HT-29 (cell line): ENCODE measurements at places on chromosomes 12 and 14. TPM values are rescaled to one million over a fixed set of nuclear protein-coding genes. Genes with fewer than 3 reads are reported as not detected.

DNA sequence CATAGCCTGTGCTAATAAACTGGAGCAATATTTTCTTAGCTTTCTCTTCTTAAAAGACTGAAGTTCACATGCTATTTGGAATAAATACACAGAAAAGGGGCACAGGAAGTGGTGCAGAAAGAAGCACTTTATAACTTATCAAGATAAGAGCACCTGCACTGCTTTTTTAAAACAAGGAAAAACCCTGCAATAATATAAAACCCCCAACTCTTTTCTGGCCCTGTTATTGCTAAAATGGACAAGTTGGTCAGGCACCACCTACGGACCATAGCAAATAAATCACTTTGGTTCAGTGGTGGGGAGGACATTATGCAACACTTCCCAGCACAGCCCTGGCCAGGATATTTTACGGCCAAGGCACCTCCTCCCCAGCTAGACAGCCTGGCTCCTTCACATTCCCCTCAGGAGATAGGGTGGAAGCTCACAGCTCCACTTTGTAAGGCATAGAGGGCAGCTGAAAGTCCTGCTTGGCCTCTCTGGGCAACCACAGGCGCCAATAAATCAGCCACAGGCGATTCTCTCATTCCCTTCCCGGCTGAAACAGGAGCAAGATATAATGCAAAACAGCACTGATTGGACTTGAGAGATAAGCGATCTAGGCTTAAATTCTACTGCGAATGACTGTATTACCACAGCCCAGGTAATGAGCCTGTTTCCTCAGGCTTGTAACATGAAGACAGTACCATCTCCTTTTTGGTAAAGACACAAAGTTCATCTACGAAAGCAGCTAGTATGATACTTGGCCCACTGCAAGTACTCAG lies 2.0 kb downstream of the ZBTB25 start:
- DNase-seq, result peak; percentile 60

GRCh38 chr12:49873361-49873934 lies 30.3 kb downstream of the FAIM2 start:
- no peak for DNase-seq

DNA sequence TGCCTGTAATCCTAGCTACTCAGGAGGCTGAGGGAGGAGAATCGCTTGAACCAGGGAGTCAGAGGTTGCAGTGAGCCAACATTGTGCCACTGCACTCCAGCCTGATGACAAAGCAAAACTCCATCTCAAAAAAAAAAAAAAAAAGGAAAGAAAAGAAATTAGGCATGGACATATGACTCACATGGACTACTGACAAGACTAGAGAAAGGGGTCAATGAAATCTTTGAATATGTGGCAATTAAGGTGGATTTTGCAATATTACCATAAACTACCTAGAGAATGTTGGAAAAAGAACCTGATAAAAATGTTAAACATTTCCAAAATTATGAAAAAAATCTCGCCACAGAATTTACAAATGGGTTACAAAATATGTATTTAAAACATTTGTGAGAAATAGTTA lies 873.6 kb downstream of the C12orf50 start:
- no peak for DNase-seq

MIP gene
- total RNA-seq, result 0.15 and 0.26 TPM in 2 replicates

GLS2 gene
- 5.7 and 6.9 TPM in 2 replicates for total RNA-seq

GRCh38 chr14:69460093-69460701 lies 24.3 kb upstream of the PLEKHD1 start:
- peak; percentile 82 for DNase-seq

SINHCAF gene
- 88.0 and 104 TPM in 2 replicates for total RNA-seq

RIPK3 gene
- 20.7 and 24.9 TPM in 2 replicates for total RNA-seq

DNA sequence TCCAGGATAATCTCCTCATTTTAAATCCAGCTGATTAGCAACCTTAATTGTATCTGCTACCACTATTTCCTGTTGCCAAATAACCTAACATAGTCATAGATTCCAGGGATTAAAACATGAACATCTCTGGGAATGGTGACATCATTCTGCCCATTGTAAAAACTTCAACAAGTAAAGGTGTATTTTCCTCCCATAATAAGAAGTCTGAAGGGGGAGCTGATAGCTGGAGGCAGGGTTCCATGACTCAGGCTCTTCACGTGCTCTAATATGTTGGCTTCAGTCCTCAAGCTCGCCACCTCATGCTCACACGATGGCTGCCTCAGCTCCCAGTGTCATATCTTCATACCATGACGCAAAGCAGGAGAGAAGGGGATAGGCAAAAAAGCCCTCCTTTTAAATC lies 172.0 kb upstream of the VASH1 start:
- DNase-seq, result no peak

- DNase-seq, result no peak
Observed at GRCh38 chr14:60893911-60894310, 87.0 kb downstream of the TRMT5 start.

GZMB gene
- not detected in 2 replicates for total RNA-seq

GRCh38 chr14:59677771-59678231 lies 101.2 kb upstream of the CCDC175 start:
- DNase-seq, result no peak

DNA sequence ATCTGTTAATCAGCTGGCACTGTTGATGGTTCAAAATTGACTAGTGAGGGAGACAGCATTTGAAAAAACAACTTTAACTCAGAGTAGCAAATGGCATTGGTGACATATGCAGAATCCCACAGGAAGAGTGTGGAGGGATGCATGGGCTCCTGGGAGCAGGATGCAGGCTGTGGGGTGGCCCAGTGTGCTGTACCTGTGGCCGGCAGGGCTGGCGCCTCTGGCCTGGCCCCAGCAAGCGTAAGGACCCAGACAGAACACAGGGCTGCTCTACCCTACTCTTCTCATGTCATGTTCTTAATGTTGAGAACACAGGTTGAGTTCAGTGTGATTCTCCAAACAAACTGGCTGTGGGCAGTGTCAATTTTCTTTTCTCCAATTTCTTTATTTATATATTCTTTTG lies 33.4 kb downstream of the DDX51 start:
- no peak for DNase-seq

DBX2 gene
- not detected in 2 replicates for total RNA-seq

DNA sequence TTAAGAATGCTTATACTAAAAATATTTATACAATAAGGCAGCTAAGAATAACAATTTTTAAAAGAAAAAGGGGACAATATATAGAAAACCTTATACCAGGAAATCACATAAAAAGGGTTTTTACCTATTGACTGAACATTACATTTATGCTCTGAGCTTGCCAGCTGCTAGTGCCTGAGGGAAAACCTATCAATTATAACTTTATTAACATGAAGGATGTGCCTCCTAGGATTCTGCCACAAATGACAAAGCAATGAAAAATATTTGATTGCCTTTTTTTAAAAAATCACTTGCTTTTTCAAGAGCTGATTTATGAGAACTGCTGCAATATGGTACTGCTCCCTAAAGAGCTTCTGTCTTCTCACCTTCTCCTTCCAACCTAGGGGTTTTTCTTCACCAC lies 185.7 kb downstream of the RIMBP2 start:
- no peak for DNase-seq

PIWIL1 gene
- total RNA-seq, result not detected in 2 replicates

DNA sequence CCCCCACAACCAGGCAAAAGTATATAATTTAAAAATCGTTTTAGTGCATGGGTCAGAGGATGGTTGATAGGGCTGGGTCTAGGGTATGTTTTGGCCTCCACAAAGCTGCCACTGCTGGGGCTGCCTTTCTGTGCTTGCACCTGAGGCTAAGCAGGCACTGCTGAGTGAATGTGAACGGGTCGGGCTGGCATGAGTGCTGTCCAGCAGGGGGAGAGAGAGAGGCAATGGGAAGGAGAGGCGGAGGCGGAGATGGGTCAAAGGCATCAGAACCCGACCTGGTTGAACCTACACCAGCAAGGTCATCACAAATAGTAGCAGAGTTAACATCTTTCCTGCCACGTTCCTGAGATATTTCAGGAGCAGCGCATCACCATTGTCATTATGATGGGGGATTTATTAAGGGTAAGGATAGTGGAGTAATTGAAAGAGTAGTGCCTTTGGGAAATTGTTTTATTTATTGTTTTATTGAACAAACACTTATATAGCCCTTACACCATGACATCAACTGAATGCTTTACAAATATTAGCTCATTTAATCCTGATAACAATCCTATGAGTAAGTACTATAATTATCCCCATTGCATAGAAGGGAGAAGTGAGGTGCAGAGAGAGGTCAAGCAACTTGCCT lies 5.8 kb upstream of the NRXN3 start:
- peak; percentile 34 for DNase-seq

- DNase-seq, result no peak
Observed at GRCh38 chr12:104910196-104910840, 47.8 kb downstream of the SLC41A2 start.

GPRC5D gene
- total RNA-seq, result not detected in 2 replicates

SERPINA5 gene
- 4.9 and 7.9 TPM in 2 replicates for total RNA-seq

GRCh38 chr14:100587086-100587762 lies at the start of gene BEGAIN:
Gene BEGAIN (minus strand): TSS chr14:100587417. CDS start chr14:100587290, 127 bp downstream.
- DNase-seq, result peak; percentile 43

DNA sequence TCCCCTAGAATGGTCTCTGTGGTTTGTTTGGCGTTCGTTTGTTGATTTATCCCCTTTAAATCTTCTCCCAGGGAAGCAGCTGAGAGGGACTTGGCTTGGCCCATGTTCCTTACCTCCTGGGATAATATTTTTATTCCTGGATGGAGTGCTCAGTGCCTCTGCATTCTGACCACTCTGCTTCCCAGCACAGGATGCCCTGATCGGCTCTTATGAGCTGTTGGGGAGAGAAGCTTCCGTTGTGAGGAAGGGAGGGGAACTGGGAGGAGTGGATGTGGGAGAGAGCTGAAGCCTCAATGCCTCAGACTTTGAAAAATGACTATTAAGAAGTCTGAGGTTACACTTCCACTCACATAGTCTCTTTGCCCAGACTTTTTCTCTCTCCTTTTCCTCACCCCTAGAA lies 114.8 kb downstream of the SMOC1 start:
- DNase-seq, result no peak

DNA sequence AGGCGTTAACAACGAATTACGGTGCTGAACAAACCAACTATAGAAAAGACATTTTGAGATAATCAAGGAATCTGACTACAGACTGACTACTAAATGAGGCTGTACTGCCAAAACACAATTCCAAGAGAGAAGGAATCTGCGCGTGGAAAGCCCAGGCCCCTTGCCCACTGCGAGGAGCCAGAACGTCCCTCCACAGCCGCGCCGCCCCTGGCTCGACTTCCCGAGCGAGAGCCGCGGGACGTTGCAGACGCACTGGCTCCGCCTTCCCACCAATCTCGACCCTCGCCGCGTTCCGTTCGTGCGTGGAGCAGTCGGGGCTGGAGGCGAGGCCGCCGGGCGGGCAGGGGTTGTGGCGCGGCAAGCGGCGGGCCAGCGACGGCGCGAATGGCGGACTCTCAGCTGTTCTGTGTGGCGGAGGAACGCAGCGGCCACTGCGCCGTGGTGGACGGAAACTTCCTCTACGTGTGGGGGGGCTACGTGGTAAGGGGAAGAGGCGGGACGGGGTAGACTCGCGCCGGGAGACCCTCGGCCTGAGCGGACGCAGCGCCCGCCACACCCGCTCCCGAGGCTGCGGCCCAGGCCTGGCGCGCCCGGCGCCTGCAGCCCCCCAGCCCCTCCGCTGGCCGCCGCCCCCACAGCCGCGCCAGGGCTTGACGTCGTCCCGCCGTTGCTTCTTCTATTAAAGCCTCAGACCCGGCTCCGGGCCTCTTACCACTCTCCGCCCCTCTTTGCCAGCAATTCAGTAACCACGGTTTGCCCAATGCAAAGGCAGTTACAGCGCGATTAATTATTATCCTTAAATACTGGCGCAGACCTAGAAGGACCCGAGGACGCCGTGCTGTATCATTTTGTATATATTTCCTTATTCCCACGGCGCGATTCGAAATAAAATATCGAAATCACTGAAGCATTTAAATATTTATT lies at the start of gene KLHDC1:
Gene KLHDC1, plus strand, starts transcription at position 310 of the 924 bp plus-strand sequence. Its CDS starts 75 bp downstream, at position 385.
- DNase-seq, result peak; percentile 65

TTC6 gene
- total RNA-seq, result 6.2 and 6.3 TPM in 2 replicates

CLEC4D gene
- not detected in 2 replicates for total RNA-seq

GRCh38 chr12:15719230-15719629 lies 70.0 kb downstream of the EPS8 start:
- peak; percentile 43 for DNase-seq

GRCh38 chr12:115190010-115190770 lies 506.2 kb upstream of the TBX3 start:
- no peak for DNase-seq

SLC39A5 gene
- total RNA-seq, result 8.6 and 10.7 TPM in 2 replicates

DNA sequence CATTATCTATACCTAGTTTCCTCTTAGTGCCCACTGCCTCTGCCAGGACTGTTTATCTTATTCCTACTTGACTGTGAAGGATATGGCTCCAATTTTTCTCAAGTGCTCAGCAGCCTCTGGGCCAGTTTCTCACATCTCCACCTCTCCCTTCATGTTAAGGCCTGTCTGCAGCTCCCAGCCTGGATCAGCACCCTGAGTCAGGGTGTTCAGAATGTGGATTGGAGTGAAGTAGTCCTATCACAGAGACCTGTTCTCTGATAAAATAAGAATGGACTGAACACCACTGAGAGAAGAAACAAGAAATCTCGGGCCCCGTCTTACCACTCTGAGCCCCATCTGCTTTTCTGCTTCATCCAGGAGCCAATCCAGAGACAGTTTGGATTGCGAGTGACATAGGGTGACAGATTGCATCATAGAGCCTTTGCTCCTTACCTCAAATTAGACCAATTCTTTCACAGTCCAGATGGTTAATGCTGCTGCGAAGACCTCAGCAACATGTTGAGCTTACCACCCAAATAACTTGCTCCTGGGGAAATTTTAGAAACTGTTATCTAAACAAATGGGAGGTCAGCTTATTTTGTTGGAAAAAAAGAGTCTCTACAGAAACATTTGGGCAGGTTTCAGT lies 473.1 kb downstream of the PDZRN4 start:
- DNase-seq, result no peak
